ENCODE measurements at places on chromosomes 1 and 21. TPM values are rescaled to one million over a fixed set of nuclear protein-coding genes. Genes with fewer than 3 reads are reported as not detected.

Gene KIF14
- total RNA-seq: 1.2 TPM

Gene TTLL7
- 28.7 TPM for total RNA-seq

Gene TRIM63
- total RNA-seq: not detected

Gene TCEA3
- total RNA-seq: 3.3 TPM

Gene CAPN2
- total RNA-seq: 391 TPM

Gene PBX1
- 37.2 TPM for total RNA-seq

Gene KCTD3
- 25.2 TPM for total RNA-seq
